CD4-positive, alpha-beta T cell treated with Interleukin-15 for 4 hours (primary cell): ENCODE measurements at places on chromosomes 3 and 15.

GRCh38 chr3:63800097-63800496 lies 19.0 kb upstream of the C3orf49 start:
- DNase-seq: no peak

DNA sequence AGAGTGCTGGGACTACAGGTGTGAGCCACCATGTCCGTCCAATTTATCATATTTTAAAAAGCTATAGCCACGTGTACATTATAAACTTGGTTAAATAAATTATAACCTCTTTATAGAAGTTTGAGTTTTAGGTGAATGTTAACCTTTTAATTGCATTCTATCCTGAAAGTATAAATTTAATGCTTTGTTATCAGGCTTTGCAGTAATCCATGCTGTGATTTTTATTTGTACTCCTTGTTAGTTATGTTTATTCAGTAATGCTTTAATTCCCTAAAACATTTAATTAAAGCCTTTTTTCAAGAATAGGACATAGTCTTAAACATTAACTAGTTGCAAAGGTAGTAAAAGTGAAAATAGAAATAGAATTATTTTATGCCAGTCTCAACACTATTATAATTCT lies 11.7 kb downstream of the ARL13B start:
- DNase-seq: no peak

- DNase-seq: no peak
Measured at GRCh38 chr3:75325716-75326115, 338.4 kb upstream of the FRG2C start.

DNA sequence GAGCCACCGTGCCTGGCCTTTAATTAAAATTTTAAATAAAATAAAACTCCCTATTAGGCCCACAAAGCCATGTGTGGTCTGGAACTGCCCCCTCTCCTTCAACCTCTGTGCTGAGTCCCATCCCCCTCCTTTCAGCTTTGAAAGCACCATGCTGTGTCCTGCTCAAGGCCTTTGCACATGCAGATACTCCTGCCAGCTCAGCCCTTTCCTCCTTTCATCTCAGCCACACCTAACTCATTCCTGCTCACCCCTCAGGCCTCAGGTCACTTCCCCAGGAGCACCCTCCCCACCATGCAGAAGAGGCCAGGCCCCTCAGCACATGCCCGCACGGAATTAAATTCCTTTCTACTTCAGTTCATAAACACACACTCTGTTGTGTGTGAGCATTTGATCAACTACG lies 28.1 kb downstream of the ATRIP start:
- DNase-seq: no peak

DNA sequence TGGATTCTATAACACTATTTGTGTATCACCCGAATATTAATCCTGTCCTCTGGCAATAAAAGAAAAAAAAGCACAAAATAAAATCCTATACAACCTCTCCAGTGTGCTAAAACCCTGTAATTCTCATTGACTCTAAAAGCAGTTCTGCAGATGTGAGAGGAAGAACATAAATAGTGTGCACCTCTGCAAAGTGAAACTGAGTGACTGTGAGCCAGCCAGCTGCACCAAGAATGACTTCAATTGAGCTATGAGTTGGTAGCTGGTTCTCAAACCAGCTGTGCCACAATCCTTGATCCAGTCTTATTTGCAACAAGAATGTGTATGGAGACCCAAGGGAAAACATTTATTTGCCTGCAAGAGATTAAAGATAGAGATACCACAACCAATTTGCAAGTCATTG lies 31.2 kb upstream of the COL8A1 start:
- no peak for DNase-seq

- DNase-seq: peak; percentile 13
Measured at GRCh38 chr3:195147649-195148080, 123.3 kb downstream of the XXYLT1 start.

- no peak for DNase-seq
Measured at GRCh38 chr3:197503652-197504051, 52.1 kb downstream of the BDH1 start.

DNA sequence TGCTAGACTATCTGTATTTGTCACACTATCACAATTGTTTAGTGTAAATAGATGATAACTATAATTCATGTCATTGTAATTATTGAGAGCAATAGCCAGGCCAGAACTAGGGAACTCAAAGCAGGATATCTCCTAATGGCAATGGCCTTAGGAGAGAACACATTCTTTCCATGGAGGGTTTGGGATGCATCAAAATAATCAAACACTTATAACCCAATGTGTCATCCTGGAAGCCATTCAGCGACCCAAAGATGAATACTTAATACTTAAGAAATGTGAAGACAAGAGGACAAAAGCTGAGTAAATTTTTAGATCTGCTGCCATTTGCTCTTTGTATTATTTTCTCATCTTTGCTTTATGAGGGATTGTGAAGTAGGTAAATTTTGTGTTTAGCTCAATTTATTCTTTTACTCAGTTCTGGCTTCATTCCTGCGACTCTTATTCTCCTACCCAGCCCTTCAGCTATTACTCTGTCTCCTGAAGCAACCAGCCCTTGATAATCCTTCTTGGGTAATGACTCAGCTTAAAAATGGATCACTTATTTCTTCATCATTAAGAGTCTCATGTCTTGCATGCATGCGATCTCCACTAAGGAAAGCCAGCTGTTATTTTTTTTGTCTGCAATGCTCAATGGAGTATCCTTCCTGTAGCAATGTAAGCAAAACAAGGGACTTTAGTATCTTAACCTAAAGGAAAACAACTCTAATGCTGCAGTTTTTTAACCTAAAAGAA lies 2.0 kb downstream of the OR4F15 start:
- no peak for DNase-seq
